Placental pericyte (primary cell): ENCODE measurements at places on chromosomes 1 and 21. TPM values are rescaled to one million over a fixed set of nuclear protein-coding genes. Genes with fewer than 3 reads are reported as not detected.

The NUDT4B gene
- 40.9 and 57.8 TPM in 2 replicates for total RNA-seq

The OR2T5 gene
- total RNA-seq = not detected in 2 replicates

The OR14K1 gene
- total RNA-seq = not detected in 2 replicates

The SLC27A3 gene
- 6.7 and 15.3 TPM in 2 replicates for total RNA-seq

The GBP7 gene
- total RNA-seq = not detected in 2 replicates

The SPRR2B gene
- not detected in 2 replicates for total RNA-seq

The GOLT1A gene
- not detected in 2 replicates for total RNA-seq

The OR2G6 gene
- total RNA-seq = under 0.01 TPM in 1 of 2 replicates, not detected in the other

The RHD gene
- total RNA-seq = not detected in 2 replicates

The OPTC gene
- total RNA-seq = not detected in 2 replicates

The CFAP410 gene
- 10.0 and 20.1 TPM in 2 replicates for total RNA-seq

The CPT2 gene
- 17.9 and 19.9 TPM in 2 replicates for total RNA-seq

The ANGPTL3 gene
- under 0.01 TPM in 1 of 2 replicates, not detected in the other for total RNA-seq

The RAB7B gene
- 0.66 and 2.4 TPM in 2 replicates for total RNA-seq

The APOBEC4 gene
- total RNA-seq = under 0.01 TPM in 1 of 2 replicates, not detected in the other

The SRGAP2B gene
- total RNA-seq = 46.5 and 64.8 TPM in 2 replicates

The SIPA1L2 gene
- total RNA-seq = 7.6 and 21.4 TPM in 2 replicates

The TMEM125 gene
- total RNA-seq = not detected in 2 replicates

The ASCL5 gene
- not detected in 2 replicates for total RNA-seq

The ZRANB2 gene
- 22.3 and 43.5 TPM in 2 replicates for total RNA-seq

The LPAR3 gene
- 2.6 and 16.0 TPM in 2 replicates for total RNA-seq

The OPRD1 gene
- not detected in 2 replicates for total RNA-seq

The VWA1 gene
- total RNA-seq = 5.9 and 7.9 TPM in 2 replicates

The ATP6V1G3 gene
- not detected in 2 replicates for total RNA-seq

The AMY2A gene
- total RNA-seq = not detected in 2 replicates

The BATF3 gene
- total RNA-seq = 0.88 and 1.3 TPM in 2 replicates

The HSD11B1 gene
- total RNA-seq = 11.6 and 18.6 TPM in 2 replicates

The RGS4 gene
- total RNA-seq = 2.4 and 538 TPM in 2 replicates

The CELA2B gene
- not detected in 2 replicates for total RNA-seq

The RNPEP gene
- 60.0 and 66.7 TPM in 2 replicates for total RNA-seq

The ZDHHC18 gene
- 24.9 and 28.6 TPM in 2 replicates for total RNA-seq

The RCAN3 gene
- total RNA-seq = 2.2 and 17.5 TPM in 2 replicates

The THEM4 gene
- 8.8 and 10.7 TPM in 2 replicates for total RNA-seq

The RIMKLA gene
- under 0.01 TPM in 1 of 2 replicates, not detected in the other for total RNA-seq

The TBX15 gene
- total RNA-seq = under 0.01 and 0.14 TPM in 2 replicates

The TSPEAR gene
- total RNA-seq = not detected in 2 replicates

The CD1E gene
- total RNA-seq = not detected in 2 replicates

The RIMS3 gene
- total RNA-seq = 0.14 and 0.66 TPM in 2 replicates

The FUBP1 gene
- 65.7 and 143 TPM in 2 replicates for total RNA-seq

The SPATA1 gene
- 0.43 and 0.88 TPM in 2 replicates for total RNA-seq

The GNAT2 gene
- total RNA-seq = 0.44 TPM in 1 of 2 replicates, not detected in the other

The CFHR1 gene
- not detected in 2 replicates for total RNA-seq

The EXTL1 gene
- under 0.01 and 0.43 TPM in 2 replicates for total RNA-seq

The EDARADD gene
- under 0.01 and 0.43 TPM in 2 replicates for total RNA-seq

The USP33 gene
- total RNA-seq = 55.4 and 80.0 TPM in 2 replicates

The TDRD5 gene
- total RNA-seq = not detected in 2 replicates

The B3GALT5 gene
- 1.1 and 2.6 TPM in 2 replicates for total RNA-seq

The NECTIN4 gene
- total RNA-seq = 1.1 and 2.6 TPM in 2 replicates

The H3-3A gene
- total RNA-seq = 99.8 and 121 TPM in 2 replicates

The CD101 gene
- total RNA-seq = not detected in 2 replicates

The SPRR2G gene
- not detected in 2 replicates for total RNA-seq
